SJCRH30 (cell line): ENCODE measurements at places on chromosomes 2 and 18. TPM values are rescaled to one million over a fixed set of nuclear protein-coding genes. Genes with fewer than 3 reads are reported as not detected.

Gene C2orf66
- 0.06 and 0.08 TPM in 2 replicates for total RNA-seq

Gene DHRS9
- not detected in 2 replicates for total RNA-seq

Gene CNOT11
- total RNA-seq: 70.1 and 74.3 TPM in 2 replicates

Gene RNU2-63P
- total RNA-seq: not detected in 2 replicates

Gene CABYR
- total RNA-seq: not detected in 2 replicates

Gene TMEM163
- 0.04 TPM in 1 of 2 replicates, not detected in the other for total RNA-seq

GRCh38 chr2:37907501-37908225, 17.4 kb upstream of the RMDN2 start:
- no peak for DNase-seq
- H3K4me3 ChIP-seq: no peak overlapping the region
- no peak overlapping the region for H3K27ac ChIP-seq
- no peaks in the 10 kb centered on the region for H3K4me1 ChIP-seq

DNA sequence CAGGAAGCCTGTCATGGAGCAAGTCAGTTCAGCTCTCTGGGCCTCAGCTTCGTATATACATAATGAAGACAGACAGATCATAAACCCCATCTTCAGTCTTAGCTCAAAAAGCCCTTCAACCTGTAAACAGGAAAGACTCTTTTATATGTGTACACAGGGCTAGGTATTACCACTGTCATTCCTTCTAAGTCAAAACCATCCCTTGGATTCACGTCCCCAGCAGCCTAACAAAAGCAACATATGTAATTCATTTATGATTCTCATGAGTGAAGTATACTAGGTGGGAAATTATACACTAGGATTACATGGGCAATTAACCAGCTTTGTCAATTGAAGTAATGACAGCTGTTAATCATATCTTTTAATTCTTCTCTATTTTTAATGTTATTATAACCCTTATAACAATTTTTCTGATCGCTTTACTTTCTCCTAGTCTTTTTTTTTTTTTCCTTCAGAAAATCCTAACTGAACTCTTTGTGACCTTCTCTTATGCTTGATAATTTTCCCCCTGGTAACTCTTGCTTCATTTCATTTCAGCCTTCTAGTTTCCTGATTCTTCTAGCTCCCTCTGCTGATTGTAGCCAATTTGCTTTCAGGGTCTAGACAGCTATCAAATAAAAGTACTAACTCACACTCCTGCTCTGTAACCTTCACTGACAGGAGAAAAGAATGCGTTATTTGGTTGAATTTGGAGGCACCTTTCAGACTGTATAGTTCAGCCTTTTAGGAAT, 99.7 kb downstream of the RBM43 start:
- DNase-seq: no peak
- H3K4me3 ChIP-seq: no peak overlapping the region
- H3K36me3 ChIP-seq: no peaks in the 10 kb centered on the region

DNA sequence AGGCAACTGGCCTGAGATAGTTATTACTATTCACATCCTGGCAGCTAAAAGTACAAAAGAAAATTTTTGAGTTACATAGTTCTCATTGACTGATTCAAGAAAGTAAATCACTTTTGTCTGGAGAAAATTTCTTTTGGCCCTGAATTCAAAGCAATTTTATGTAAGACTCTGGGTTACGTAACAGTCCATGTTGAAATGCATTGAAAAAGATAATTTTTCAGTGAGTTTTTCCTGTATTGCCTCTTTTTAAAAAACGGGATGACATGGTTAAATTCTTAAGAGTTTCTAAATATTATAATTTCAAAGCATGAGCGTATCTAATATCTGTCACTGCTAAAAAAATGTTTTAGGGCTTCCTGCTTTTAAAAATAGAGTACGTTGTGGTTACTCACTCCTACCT, 72.7 kb downstream of the ANKRD12 start:
- no peaks in the 10 kb centered on the region for H3K27me3 ChIP-seq
- no peaks in the 10 kb centered on the region for H3K4me1 ChIP-seq
- H3K27ac ChIP-seq: no peak overlapping the region
- no peak for DNase-seq
- H3K4me3 ChIP-seq: no peak overlapping the region

GRCh38 chr2:37224063-37224462, 7.3 kb downstream of the CEBPZ start:
- H3K27ac ChIP-seq: no peak overlapping the region
- H3K36me3 ChIP-seq: peaks cover 84% of the 10 kb centered on the region
- H3K4me1 ChIP-seq: no peaks in the 10 kb centered on the region; the same call in 1 of the 2 replicates
- no peak for DNase-seq

DNA sequence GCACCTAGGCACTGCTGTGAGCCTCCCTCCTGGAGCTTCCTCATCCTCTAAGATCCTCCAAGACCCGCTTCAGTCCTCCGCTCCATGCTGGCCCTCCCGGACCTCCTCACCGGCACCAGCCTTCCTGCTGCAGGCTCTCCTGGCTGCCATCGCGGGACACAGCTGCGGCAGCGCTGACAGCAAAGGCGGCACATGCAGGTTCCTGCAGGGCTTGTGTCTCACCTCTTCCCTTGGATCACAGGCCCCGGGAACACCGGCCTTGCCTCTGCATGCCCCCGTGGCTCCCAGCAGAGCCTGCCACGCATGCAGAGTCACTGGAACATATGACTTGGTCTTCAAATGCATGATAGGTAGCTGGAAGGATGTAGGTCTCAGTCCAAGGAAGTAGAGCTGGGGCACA, 67.2 kb downstream of the PTGR3 start:
- no peak overlapping the region for H3K4me3 ChIP-seq
- no peaks in the 10 kb centered on the region for H3K36me3 ChIP-seq
- no peak for DNase-seq
- H3K27ac ChIP-seq: no peak overlapping the region
- H3K4me1 ChIP-seq: no peaks in the 10 kb centered on the region
- H3K27me3 ChIP-seq: no peaks in the 10 kb centered on the region

GRCh38 chr2:26668856-26669750, 23.4 kb upstream of the KCNK3 start:
- H3K4me3 ChIP-seq: no peak overlapping the region
- H3K4me1 ChIP-seq: no peaks in the 10 kb centered on the region
- no peak for DNase-seq
- H3K27ac ChIP-seq: no peak overlapping the region
- peaks cover 34% of the 10 kb centered on the region for H3K27me3 ChIP-seq

DNA sequence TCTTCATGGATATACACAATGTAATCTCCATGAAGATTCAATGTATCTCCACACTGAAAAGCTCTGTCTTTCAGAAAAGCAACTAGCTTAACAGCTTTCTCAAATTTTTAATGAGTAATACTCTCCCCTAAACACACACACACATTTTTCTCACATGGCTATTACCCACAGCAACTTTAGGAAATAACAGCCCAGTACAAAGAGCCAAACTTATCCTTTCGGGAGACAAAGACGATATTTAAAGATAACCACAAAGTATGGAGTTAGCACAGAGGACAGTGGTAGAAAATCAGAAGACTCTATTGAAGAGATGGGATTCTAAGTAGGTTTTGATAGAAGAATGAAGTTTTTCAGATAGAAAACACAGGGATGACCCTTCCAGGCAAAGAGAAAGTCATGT, 394.9 kb upstream of the TRIB2 start:
- peaks cover 41% of the 10 kb centered on the region for H3K4me1 ChIP-seq
- H3K4me3 ChIP-seq: no peak overlapping the region
- H3K27ac ChIP-seq: no peak overlapping the region
- DNase-seq: no peak
- H3K27me3 ChIP-seq: no peaks in the 10 kb centered on the region

- H3K36me3 ChIP-seq: no peaks in the 10 kb centered on the region
- H3K27ac ChIP-seq: no peak overlapping the region
- DNase-seq: no peak
- H3K4me3 ChIP-seq: no peak overlapping the region
- no peaks in the 10 kb centered on the region for H3K4me1 ChIP-seq
These were observed 142.9 kb downstream of the RNF144A start for GRCh38 chr2:7060156-7060555.

DNA sequence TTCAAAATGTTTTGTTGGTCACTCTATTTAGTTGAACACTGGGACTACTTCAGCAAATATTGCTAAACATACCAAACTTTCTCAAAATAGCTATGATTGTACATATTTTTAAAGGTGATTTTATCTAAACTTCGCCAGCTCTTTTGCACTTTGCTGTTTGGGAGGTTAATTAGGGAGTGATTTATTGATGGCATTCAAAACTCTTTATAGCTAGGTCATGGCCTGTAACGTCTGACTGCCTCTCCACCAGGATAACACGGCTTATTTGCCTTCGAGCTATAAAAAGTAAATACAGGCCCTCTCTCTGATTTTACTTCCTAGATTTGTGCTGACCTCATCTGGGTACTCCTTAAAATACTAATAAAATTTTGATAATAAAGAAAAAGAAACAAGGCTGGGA, 931.9 kb downstream of the DCDC2C start:
- DNase-seq: no peak
- H3K4me3 ChIP-seq: no peak overlapping the region
- H3K27ac ChIP-seq: no peak overlapping the region
- no peaks in the 10 kb centered on the region for H3K4me1 ChIP-seq
- no peaks in the 10 kb centered on the region for H3K27me3 ChIP-seq

- H3K4me1 ChIP-seq: no peaks in the 10 kb centered on the region
- no peaks in the 10 kb centered on the region for H3K27me3 ChIP-seq
- peak overlapping the region; percentile 95 for H3K4me3 ChIP-seq
- DNase-seq: no peak
- H3K27ac ChIP-seq: peak overlapping the region; percentile 85
These were observed 318 bp downstream of the TYW5 start for GRCh38 chr2:199955007-199955338.

DNA sequence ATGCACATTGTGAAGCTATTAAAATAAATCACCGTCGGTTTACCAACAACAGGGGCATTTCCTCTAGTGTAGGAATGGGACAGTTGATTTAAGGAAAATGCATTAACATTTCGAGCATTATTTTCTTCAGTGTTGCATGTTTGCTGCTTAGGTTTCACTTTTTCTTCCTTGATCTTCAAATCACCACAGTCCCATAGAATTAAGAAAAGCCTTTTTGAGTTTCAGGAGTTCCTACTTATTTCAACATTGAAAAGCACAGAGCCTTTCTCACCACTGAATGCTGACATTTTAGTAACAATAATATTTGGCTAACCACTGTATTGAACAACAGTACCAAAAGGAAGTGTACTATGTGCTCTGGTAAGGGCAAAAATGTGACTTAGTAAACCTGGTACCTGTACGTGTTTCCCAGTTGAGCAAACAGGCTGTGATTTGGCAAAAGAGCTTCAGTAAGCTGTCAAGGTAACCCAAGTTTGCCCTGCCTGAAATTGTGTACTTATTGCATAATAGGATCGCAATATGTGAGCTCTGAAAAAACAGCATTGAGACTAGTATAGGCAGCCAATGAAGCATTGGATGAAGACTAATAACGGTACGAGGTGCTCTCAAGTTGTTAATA, 2.2 kb downstream of the LRRTM4 start:
- DNase-seq: no peak
- H3K27ac ChIP-seq: no peak overlapping the region

GRCh38 chr2:152646775-152647174, 70.5 kb downstream of the PRPF40A start:
- DNase-seq: no peak
- H3K27ac ChIP-seq: no peak overlapping the region
- H3K4me1 ChIP-seq: no peaks in the 10 kb centered on the region
- peaks cover 7% of the 10 kb centered on the region for H3K36me3 ChIP-seq
- no peaks in the 10 kb centered on the region for H3K27me3 ChIP-seq

- no peaks in the 10 kb centered on the region for H3K4me1 ChIP-seq
- no peak overlapping the region for H3K4me3 ChIP-seq
- no peak for DNase-seq
- no peaks in the 10 kb centered on the region for H3K36me3 ChIP-seq
These were observed 608.2 kb upstream of the NETO1 start for GRCh38 chr18:73476031-73476430.
